ENCODE measurements at places on chromosomes 6 and 20.
A peak's percentile ranks its signal among the peaks of the same experiment; 100 is the strongest.

DNA sequence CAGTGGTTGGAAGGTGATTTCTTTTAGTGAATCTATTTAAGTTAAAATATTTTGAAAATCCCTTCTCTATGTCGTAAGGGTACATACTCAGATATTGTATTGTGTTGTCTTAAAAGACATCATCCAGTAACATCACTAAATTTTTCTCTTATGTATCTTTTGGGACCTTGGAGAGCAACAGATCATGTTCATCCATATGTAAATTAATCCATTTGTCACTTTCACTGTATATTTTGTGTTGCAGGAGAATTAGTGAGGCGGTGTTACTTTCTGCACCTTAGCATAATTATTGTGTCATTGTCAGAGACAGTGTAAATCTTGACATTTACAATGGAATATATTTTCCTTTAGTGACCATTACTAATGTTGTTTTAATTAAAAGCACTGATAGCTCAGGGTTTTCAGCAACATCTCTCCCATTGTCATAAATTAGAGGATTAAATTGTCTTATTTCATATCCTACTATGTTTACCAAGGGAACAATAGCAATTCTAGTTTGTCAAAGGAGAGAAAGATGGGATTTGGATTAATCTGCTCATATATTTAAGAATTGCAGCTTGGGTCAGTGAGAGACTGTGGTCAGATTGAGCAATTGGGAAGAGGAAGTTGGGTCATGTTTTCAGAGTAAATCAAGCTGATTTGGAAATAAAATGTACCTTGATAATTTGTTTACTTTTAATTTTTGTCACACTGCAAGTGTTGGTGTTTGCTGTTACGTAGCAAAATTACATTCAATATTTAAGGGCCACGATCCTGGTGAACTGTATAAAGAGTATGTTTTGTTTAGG is 22.7 kb downstream of the DOK5 start:
- DNase-seq = no peak

GRCh38 chr6:108341372-108341771 is 46.5 kb downstream of the AFG1L start:
- DNase-seq = no peak

DNA sequence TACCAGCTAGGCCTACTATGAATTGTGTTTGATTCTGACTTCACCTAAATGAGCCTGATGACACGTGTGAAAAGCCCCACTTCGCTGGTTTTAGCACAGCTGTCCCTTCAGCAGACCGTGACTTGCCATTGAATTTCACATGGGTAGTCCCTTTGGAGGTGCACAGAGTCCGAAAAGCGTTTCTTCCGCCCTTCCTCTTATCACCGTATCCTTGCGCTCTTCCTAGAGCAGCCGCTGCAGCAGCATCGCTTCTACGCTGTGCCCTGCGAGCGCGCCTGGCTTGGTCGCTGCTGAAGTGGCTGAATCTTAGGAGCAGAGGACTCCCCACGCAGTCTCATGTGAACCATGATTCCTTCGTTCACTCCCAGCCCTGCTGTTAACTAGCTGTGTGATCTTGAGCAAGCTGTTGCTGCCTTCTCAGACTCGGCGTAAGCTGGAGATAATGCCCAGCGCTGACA is 127.0 kb downstream of the PACRG start:
- DNase-seq = no peak

DNA sequence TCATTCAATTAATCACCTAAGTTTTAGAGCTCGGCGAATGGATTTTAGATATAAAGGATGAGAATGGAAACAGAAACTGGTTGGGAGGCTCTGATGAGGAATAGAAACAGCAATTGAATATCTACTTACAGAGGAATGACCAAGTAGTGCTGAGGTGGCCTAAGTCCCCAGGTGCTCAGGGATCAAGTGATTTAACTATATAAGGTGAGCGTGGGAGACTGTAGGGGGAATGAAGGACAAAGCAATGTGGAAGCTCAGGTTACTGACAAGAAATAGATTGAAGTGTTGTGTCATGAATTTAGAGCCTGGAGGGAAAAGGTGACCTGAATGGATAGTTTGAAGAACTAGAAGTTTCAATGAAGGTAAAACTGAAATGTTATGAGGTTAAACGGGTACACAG is 495.4 kb upstream of the SOX4 start:
- DNase-seq = no peak

GRCh38 chr20:35663516-35664465 is 909 bp downstream of the CPNE1 start:
- peak; percentile 9 for DNase-seq

DNA sequence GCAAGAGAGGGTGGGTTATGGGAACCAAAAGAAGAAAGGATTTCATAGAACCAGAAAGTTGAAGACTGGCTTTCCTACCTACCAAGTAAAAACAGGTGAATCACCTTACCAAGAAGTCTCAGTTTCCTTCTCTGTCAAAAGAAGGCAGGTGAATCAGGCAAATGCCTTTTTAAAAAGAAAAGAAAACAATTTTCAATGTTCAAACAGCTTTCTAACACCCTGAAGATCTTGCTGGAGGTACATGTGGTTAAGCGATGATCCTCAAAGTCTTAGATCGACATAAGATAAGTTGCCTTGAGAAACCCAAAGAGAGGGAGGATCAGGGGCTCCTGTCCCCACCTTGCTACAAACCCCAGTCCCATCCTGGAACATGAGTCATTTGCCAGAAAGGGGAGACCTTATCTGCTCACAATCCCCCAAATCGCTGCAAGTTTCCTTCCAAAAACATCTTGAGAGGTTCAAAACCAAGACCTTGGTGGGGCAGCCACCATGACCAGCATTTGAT is 71.6 kb downstream of the NFATC2 start:
- no peak for DNase-seq

DNA sequence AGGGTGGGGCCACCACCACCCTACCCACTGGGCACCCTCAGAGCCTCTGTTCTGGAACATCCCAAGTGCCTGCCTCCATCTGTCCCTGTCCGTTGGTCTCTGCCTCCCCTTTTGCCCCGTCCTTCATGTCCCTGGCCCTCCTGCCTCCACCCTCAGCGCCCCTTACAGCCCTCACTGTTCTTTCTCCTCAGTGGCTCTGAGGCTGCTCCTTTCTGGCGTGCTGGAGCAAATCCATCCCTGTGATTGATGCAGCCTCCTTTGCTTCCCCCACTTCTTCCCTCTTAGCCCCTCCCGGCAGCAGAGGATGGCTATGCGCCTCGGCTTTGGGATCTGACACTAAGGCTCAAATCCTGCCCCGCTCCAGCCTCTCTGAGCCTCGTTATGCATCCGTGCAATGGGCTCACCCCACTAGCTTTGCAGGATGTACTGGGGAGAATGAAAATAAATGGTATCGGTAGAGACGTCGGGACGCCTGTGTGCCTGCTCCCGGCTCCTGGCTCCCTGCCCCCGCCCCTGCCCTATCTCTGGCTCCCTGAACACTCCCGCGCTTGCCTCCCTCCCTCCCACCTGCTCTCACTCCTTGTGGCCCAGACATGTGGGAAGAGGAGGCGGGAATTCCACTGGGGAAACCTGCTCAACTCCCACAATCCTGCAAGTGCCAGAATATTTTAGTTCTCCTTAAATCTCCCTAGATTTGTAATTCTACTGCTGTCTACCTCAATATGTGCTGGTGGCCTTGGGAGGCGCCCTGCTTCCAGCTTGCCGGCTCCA is 13.1 kb downstream of the VSTM2L start:
- DNase-seq = no peak

GRCh38 chr6:121771937-121772720 is 336.7 kb downstream of the GJA1 start:
- no peak for DNase-seq

DNA sequence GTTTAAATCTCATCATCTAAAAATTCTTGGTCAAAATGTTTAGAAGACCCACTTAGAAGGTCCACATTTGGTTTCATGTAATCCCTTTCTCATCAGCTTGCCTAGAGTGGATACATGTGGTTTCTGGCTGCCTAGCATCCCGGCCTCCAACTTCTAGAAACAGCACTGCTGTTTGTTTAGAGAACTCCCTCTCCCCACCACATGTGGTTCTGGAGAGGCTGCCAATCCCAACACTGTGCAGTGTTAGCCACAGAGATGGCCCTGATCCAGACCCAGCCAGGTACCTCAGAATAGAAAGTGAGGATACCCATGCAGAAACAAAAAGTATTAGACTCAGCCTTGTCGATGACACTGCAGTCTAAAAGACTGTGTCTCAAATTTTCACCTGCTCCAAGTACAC is 241.8 kb downstream of the BCKDHB start:
- no peak for DNase-seq

GRCh38 chr6:131295081-131295480 is 159.8 kb downstream of the AKAP7 start:
- no peak for DNase-seq

DNA sequence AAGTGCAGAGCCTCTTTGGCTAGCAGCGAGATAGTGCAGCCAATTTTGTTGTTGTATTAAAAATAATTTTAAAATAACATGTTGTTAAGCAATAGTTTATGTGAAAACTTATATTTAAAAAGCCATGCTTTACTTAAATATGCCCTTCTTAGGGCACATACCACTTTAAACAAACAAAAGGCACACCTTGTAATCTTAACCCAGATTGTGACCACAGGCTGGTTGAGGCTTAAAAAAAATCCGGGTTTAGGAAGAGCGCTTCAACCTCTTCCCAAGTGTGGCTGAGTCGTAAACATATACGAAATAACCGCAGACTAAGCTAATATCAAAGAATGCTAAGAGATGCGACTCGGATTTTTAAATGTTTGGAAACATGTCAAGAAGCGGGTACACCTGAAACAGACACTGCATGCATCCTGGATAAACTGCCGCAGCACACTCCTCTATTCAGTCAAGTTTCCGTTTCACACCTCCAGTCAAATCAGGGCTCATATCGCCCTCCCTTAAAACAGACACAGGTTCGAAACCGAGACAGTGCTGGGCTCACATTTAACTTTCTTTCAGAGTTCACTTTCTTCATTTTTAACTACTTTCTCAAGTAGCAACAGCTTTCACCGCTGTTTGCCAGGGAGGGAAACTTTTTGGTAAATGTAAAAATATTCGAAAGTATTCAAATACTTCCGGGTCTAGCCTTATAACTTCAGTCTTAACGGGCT is 1.5 kb downstream of the DEK start:
- DNase-seq = no peak

- no peak for DNase-seq
Observed at GRCh38 chr20:25327521-25328235, 63.0 kb downstream of the ABHD12 start.

DNA sequence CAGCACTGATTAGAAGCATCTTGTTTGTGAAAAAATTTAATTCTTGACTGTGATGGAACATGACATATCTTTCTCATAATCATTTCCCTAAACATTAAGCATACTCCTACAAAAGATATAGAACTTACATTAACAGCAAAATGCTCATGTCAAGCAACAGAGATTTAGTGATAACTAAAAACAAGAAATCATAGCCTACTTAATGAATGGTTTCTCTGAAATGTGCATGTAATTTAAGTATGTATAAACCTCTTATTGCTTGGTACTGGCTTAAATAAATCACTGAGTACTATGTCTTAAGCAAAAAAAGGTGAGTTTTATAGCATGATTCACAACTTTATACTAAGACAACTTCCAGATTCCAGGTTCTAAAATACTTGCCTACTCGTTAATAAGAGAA is 9.3 kb downstream of the ROMO1 start:
- DNase-seq = no peak

DNA sequence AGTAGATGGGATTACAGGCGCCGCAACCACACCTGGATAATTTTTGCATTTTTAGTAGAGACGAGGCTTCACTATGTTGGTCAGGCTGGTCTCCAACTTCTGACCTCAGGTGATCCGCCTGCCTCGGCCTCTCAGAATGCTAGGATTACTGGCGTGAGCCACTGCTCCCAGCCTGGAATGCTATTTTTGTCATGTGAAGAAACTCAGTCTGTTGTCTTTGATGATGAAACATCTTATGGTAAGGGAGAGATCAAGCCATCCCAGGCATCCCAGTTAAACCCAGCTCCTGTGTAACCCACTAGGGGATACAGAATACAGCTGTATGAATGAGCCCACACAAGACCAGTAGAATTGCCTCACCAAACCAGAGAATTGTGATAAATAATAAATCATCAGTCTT is 83.6 kb upstream of the RBM24 start:
- DNase-seq = no peak

DNA sequence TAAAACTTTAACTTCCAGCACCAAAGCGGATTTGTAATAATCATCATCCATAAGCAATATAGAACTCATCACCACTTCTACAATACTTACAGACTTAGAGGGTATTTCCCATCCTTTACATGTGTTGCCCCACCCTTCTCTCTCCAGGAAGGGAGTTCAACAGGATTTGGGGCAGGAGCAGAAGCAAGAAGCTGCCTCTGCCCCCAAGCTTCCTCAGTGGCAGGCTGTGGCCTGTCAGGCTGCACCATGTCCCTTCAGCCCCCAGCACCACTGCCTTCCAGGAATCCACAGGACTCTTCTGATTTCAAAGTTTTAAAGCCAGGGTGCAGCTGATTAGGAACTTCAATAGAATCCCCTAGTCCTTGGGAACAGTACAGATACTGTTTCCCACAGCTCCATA is 36.7 kb upstream of the MCM9 start:
- no peak for DNase-seq

DNA sequence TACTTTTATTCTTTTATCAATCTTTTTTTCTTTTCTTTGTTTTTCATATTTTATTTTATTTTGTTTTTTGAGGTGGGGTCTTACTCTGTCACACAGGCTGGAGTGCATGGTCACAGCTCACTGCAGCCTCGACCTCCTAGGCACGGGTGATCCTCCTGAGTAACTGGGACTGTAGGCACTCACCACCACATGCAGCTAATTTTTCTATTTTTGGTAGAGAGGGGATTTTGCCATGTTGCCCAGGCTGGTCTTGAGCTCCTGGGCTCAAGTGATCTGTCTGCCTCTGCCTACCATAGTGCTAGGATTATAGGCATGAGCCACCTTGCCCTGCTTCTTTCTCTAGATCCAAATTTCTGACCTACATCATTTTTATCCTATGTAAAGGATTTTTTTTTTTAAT is 153.2 kb downstream of the CDKAL1 start:
- DNase-seq = no peak

DNA sequence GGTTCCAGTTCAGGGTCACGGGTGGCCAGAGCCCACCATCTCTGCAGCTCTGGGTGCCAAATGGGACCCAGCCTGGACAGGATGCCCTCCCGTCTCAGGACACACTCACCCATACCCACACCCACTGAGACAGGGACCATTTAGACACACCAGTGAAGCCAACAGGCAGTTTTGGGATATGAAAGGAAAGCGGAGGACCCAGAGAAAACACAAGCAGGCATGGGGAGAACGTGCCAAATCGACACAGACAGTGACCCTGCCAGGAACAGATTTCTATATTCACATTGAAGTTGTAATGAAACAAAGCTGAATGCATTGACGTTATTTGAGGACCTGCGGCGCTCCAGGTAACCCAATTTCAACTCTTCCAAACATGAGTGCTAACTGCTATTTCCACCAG is 164.5 kb downstream of the DOK5 start:
- no peak for DNase-seq

- DNase-seq = no peak
Observed at GRCh38 chr20:21378259-21378658, 19.1 kb downstream of the NKX2-4 start.

GRCh38 chr20:22568872-22569344 is 15.5 kb downstream of the FOXA2 start:
- DNase-seq = no peak

All from NCI-H774 (cell line).